Naive thymus-derived CD4-positive, alpha-beta T cell (primary cell): ENCODE measurements at places on chromosomes 3 and 15. TPM values are rescaled to one million over a fixed set of nuclear protein-coding genes. Genes with fewer than 3 reads are reported as not detected.
A peak's percentile ranks its signal among the peaks of the same experiment; 100 is the strongest.

DNA sequence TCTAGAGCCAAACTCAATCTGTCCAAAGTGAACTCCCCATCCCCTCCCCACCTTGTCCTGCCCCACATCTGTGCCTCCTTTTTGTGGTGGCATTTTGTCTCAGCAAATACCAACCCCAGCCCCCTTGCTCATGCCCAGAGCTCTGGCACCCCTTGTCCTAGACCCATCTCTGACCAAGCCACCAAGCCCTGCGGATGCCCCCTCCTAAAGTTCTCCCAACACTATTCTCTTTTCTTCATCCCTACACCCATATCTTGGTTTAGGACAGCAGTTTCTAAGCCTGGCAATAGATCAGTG is 17.7 kb downstream of the ACAA1 start:
- no peak overlapping the region for H3K27ac ChIP-seq
- no peaks in the 10 kb centered on the region for H3K4me1 ChIP-seq
- DNase-seq, result no peak
- H3K36me3 ChIP-seq, result peaks cover 42% of the 10 kb centered on the region

The SCAPER gene
- polyA plus RNA-seq, result 22.6 TPM

DNA sequence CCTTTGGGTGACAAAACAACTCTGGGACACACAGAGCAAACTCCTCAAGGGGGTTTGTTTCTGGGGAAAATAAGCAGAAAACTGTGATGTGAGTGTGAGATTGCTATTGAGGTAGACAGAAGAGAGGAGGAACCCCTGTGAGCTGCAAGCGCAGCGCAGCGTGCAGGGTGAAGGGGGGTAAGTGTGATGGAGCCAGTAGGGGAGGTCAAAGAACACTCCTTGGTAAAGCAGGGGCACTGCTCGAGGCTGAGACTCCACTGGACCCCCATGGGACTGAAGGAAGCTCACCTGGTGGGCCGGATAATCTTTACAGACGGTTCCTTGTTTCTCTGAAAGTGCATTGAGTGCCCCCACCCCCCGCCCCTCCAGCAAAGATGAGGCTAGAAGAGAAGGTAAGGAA is 7.5 kb downstream of the INAFM2 start:
- H3K27ac ChIP-seq, result no peak overlapping the region

GRCh38 chr3:167228135-167228534 is 152.0 kb downstream of the ZBBX start:
- no peaks in the 10 kb centered on the region for H3K36me3 ChIP-seq
- no peaks in the 10 kb centered on the region for H3K4me1 ChIP-seq
- DNase-seq, result no peak
- H3K27ac ChIP-seq, result no peak overlapping the region
- H3K27me3 ChIP-seq, result no peaks in the 10 kb centered on the region
- no peak overlapping the region for H3K4me3 ChIP-seq

- DNase-seq, result no peak
- no peaks in the 10 kb centered on the region for H3K27me3 ChIP-seq
- H3K27ac ChIP-seq, result peak overlapping the region; percentile 24
These were observed 594.4 kb downstream of the FOXP1 start for GRCh38 chr3:70989174-70989573.

The RBPMS2 gene
- not detected for polyA plus RNA-seq

GRCh38 chr15:57559875-57560274 is 31.8 kb upstream of the MYZAP start:
- H3K27ac ChIP-seq, result no peak overlapping the region
- no peak overlapping the region for H3K4me3 ChIP-seq
- no peaks in the 10 kb centered on the region for H3K36me3 ChIP-seq
- peak; percentile 66 for DNase-seq

- no peak overlapping the region for H3K27ac ChIP-seq
- no peak overlapping the region for H3K4me3 ChIP-seq
- no peaks in the 10 kb centered on the region for H3K4me1 ChIP-seq
- H3K27me3 ChIP-seq, result no peaks in the 10 kb centered on the region
- no peaks in the 10 kb centered on the region for H3K36me3 ChIP-seq
These were observed 41.1 kb upstream of the MRPS22 start for GRCh38 chr3:139302801-139303113.

GRCh38 chr3:157174290-157174648 is 14.3 kb upstream of the CCNL1 start:
- DNase-seq, result no peak
- no peaks in the 10 kb centered on the region for H3K36me3 ChIP-seq
- peaks cover 25% of the 10 kb centered on the region for H3K4me1 ChIP-seq
- peak overlapping the region; percentile 81 for H3K4me3 ChIP-seq
- H3K27me3 ChIP-seq, result no peaks in the 10 kb centered on the region

- H3K27ac ChIP-seq, result no peak overlapping the region
- H3K4me3 ChIP-seq, result no peak overlapping the region
- no peak for DNase-seq
- no peaks in the 10 kb centered on the region for H3K36me3 ChIP-seq
- no peaks in the 10 kb centered on the region for H3K4me1 ChIP-seq
These were observed 59.2 kb downstream of the UACA start for GRCh38 chr15:70704166-70704565.

The ADAMTS7 gene
- polyA plus RNA-seq, result not detected

GRCh38 chr3:186473166-186473565 is 71.0 kb downstream of the CRYGS start:
- H3K4me3 ChIP-seq, result no peak overlapping the region
- H3K27ac ChIP-seq, result no peak overlapping the region
- no peak for DNase-seq
- no peaks in the 10 kb centered on the region for H3K4me1 ChIP-seq
- no peaks in the 10 kb centered on the region for H3K27me3 ChIP-seq

The RARB gene
- polyA plus RNA-seq, result 0.07 TPM

DNA sequence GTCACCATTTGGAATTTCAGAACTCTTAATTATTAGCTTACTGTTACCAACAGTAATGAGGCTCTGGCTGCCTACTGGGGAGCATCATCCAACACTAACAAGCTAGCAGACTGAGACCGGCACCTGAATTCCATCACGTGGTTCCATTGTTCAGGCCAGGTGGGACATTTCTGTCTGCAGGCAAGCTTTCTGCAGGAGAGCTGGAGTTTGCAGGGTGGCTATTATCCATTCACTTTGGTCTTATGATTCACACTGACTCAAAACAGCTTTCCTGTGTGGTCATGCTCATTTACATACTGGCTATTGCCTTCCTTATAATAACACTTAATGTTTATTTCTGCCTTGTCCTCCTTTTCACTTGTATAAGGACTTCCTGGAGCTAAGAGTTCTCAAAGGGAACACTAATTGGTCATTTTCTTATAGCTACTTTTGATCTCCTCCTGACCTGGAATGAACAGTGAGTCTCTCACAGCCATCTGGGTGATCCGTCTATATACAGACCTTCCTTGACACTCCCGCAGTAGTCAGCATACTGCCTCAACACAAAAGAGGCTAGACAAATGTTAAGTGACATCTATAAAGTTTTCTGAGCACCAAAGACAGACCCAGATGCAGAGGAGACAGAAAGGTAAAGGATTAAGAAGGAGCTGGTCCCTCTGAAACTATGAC is 695.4 kb downstream of the FHIT start:
- no peaks in the 10 kb centered on the region for H3K4me1 ChIP-seq
- no peak for DNase-seq
- no peak overlapping the region for H3K27ac ChIP-seq
- no peak overlapping the region for H3K4me3 ChIP-seq

DNA sequence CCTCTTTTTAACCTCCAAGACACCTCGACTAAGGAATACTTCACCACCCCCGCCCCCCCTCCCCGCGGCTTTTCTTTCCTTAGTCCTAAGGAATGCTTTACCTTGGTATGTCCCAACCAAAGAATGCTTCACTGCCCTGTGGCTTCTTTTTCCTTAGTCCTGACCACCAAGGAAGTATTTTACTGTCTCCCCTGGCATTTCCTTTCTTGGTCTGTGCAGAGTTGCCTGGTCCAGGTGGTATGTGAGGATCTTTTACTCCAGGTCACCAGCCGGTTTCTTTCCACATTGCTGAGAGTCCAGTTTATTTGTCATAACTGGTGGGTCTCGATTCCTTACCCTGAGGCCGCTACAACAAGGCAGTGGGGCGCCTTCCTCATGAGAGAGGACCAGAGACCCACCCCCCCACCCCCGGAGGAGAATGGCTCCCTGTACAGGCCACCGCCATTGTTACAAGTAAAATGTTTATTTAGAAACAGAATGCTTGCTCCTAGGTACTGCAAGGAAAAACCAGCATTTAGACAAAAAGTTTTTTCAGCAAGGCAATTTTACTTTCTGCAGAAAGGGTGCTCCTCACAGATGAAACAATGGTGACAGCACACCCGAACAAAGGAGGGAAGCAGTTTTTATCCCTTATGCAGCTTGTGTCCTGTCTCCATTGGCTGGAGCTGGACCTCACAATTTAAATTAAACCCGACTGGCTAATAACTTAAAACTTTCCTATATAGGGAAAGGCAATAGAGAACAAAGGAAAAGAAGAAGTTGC is 23.1 kb upstream of the MTHFS start:
- no peak overlapping the region for H3K4me3 ChIP-seq
- H3K27ac ChIP-seq, result no peak overlapping the region
- H3K36me3 ChIP-seq, result peaks cover 27% of the 10 kb centered on the region
- no peak for DNase-seq
- H3K27me3 ChIP-seq, result no peaks in the 10 kb centered on the region

DNA sequence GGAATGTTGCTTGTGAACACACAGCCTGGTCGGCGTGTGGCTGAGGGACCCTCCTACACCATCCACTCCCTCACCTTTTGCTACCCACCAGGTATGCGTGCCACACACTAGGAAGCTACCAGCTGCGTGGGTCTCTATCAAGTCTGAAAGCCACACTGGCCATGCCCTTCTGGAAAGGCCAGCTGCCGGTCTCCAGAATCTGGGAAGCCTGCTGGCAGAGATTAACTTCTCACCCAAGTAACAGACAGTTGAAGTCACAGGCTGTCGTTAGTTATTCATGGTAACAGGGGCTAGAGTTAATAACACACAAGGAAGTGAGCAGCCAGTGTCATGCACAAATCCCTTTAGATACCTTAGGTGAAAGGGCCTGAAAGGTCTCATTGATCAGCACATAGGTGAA is 48.1 kb downstream of the SUSD5 start:
- no peaks in the 10 kb centered on the region for H3K4me1 ChIP-seq
- DNase-seq, result no peak
- H3K27me3 ChIP-seq, result no peaks in the 10 kb centered on the region
- no peak overlapping the region for H3K4me3 ChIP-seq

GRCh38 chr15:44144184-44144583 is 50.9 kb downstream of the FRMD5 start:
- DNase-seq, result no peak
- no peaks in the 10 kb centered on the region for H3K36me3 ChIP-seq
- H3K4me1 ChIP-seq, result no peaks in the 10 kb centered on the region
- H3K27ac ChIP-seq, result no peak overlapping the region
- no peaks in the 10 kb centered on the region for H3K27me3 ChIP-seq
- H3K4me3 ChIP-seq, result no peak overlapping the region

- H3K36me3 ChIP-seq, result no peaks in the 10 kb centered on the region
- H3K4me3 ChIP-seq, result no peak overlapping the region
- no peak overlapping the region for H3K27ac ChIP-seq
- H3K27me3 ChIP-seq, result no peaks in the 10 kb centered on the region
- no peak for DNase-seq
These were observed 131.4 kb downstream of the EPHA3 start for GRCh38 chr3:89238846-89239245.

GRCh38 chr3:69628951-69629350 is 110.3 kb upstream of the MITF start:
- H3K4me1 ChIP-seq, result no peaks in the 10 kb centered on the region
- H3K4me3 ChIP-seq, result no peak overlapping the region
- no peak for DNase-seq
- no peaks in the 10 kb centered on the region for H3K27me3 ChIP-seq

- H3K4me1 ChIP-seq, result no peaks in the 10 kb centered on the region
- no peak overlapping the region for H3K27ac ChIP-seq
- DNase-seq, result no peak
- peaks cover 30% of the 10 kb centered on the region for H3K36me3 ChIP-seq
- no peaks in the 10 kb centered on the region for H3K27me3 ChIP-seq
These were observed 48.5 kb downstream of the KATNBL1 start for GRCh38 chr15:34161329-34161963.

DNA sequence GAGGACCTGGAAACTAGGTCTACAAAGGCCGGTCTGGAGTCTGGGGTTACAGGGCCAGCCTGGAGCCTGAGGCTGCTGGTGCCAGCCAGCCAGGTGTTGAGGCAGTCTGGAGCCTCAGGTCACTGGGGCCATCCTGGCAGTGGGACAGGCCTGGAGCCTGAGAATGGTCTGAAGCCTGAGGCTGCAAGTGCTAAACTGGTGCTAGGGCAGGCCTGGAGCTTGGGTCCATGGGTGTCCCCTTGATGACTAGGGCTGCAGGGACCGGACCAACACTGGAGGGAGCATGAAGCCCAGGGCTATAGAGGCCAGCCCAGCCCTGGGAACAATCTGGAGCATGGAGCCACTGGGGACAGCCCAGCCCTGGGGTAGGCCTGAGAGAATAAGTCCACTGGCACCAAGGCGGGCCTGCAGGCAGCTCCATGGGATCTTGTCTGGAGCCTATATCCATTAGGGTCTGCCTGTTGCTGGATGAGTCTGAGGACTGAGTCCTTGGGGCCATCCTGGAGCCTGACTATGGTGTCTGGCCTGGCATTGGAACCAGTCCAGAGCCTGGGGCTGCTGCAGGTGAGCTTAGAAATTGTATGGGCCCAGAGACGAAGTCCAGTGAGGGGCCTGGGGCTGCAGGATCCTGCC is 101.9 kb downstream of the GLDN start:
- no peak overlapping the region for H3K4me3 ChIP-seq
- H3K36me3 ChIP-seq, result no peaks in the 10 kb centered on the region
- no peaks in the 10 kb centered on the region for H3K27me3 ChIP-seq
- no peak overlapping the region for H3K27ac ChIP-seq

The FBXO40 gene
- polyA plus RNA-seq, result 0.12 TPM

- H3K4me3 ChIP-seq, result no peak overlapping the region
- H3K27ac ChIP-seq, result no peak overlapping the region
- DNase-seq, result no peak
- H3K4me1 ChIP-seq, result peaks cover 2% of the 10 kb centered on the region
- no peaks in the 10 kb centered on the region for H3K27me3 ChIP-seq
- H3K36me3 ChIP-seq, result no peaks in the 10 kb centered on the region
These were observed 130.9 kb downstream of the CHSY1 start for GRCh38 chr15:101120987-101121386.

- no peak overlapping the region for H3K4me3 ChIP-seq
- DNase-seq, result no peak
- no peaks in the 10 kb centered on the region for H3K4me1 ChIP-seq
- H3K27ac ChIP-seq, result no peak overlapping the region
These were observed 116.4 kb downstream of the UNC13C start for GRCh38 chr15:54094661-54095060.

GRCh38 chr3:16723978-16724377 is 118.8 kb upstream of the DAZL start:
- H3K27ac ChIP-seq, result no peak overlapping the region
- H3K27me3 ChIP-seq, result no peaks in the 10 kb centered on the region
- H3K36me3 ChIP-seq, result no peaks in the 10 kb centered on the region
- DNase-seq, result peak; percentile 12
- H3K4me3 ChIP-seq, result no peak overlapping the region

DNA sequence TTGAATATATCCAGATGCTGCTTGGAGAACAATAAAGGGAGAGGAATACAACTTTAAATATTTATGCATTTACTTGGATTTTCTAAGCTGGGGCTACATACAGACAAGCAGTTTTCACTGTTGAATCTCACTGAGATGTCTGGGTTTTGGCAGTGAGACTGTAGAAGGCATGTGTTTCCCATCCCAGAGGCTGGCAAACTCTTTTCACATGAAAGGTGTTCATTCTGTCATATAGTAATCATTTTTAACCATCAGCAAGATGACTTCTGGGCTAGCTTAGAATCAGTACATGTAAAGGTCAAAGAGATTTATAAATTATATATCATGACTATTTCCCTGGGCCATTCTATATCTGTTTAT is 218.7 kb upstream of the SGO1 start:
- no peak overlapping the region for H3K27ac ChIP-seq
- H3K27me3 ChIP-seq, result no peaks in the 10 kb centered on the region
- no peak overlapping the region for H3K4me3 ChIP-seq
- no peaks in the 10 kb centered on the region for H3K4me1 ChIP-seq
- H3K36me3 ChIP-seq, result no peaks in the 10 kb centered on the region
- DNase-seq, result no peak
